ENCODE measurements at places on chromosomes 6 and 20.

GRCh38 chr6:73177221-73177944, 47.9 kb downstream of the KHDC1L start:
- no peak for DNase-seq

DNA sequence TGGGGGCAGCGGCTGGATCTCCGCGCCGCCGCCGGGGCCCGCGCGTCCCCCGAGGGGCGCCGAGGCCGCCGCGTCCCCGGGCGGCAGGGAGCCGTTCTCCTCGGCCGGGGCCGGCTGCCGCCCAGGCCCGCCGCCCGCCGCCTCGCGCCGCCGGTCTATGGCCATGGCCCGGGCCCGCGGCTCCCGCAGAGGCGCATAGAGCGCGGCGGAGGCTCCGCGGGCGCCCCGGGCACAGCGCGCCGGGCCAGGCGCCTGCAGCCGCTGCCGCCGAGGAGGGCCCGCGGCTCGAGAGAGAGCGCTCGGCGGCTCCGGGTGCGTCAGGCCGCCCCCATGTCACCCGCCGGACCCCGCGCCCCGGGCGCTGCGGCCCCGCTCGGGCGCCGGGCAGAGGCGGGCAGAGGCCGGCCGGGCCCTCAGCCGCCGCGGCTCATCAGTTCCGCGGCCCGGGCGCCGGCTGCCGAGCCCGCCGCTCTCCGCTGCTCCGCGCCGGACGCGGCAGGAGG, 404 bp downstream of the SLC22A23 start:
- DNase-seq, result no peak

DNA sequence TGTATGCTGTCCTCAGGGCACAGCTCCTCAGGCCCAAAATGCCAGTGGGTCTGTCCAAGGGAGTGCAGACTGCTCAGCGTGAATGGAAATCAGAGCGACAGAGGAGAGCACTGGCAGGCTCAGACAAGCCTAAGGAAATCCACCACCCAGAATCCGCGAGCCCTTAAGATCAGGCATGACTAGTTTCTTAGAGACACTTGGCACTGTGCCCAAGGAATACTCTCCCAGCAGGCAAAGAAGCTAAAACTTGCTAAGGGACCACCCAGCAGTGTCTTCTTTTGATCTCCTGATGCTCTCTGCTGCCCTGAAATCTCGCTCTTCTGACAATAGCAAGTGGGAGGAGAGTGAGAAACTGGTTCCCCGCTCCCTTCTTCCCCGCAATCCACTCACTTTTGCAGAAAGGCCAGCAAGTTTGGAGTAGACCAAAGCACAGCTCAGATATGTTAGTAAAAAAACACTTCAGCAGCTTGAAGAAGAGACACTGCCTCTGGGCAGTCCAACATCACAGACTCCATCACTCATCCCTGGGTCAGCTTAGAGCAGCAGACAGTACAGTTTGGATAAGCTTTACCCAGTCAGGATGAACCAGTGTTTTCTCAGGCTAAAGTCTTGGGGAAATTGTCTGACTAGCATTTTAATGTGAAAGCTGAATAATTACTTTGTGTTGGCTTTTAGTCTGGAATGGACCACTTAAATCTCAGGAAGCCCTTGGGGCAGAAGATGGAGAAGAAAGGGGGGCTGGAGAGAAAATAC, 32.4 kb downstream of the TRAF3IP2 start:
- DNase-seq, result no peak

DNA sequence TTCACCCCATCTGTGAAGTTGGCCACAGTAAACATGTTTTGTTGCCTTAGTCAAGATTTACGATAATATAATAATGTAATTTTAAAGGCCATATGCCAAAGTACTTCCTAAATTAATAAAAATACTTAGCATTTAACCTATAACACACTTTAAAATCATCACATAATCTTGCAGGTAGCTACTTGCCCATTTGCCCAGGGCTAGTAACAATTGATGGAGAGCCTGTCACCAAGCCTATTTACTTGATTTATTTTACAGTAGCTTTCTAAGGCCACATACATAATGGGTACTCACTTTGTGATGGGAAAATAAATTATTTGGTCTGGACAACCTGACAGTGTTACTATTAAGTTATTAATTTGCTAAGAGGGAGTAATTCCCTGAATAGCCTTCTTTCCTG, 14.5 kb downstream of the BTBD9 start:
- DNase-seq, result no peak

GRCh38 chr20:51969191-51969590, 166.9 kb upstream of the SALL4 start:
- DNase-seq, result no peak

DNA sequence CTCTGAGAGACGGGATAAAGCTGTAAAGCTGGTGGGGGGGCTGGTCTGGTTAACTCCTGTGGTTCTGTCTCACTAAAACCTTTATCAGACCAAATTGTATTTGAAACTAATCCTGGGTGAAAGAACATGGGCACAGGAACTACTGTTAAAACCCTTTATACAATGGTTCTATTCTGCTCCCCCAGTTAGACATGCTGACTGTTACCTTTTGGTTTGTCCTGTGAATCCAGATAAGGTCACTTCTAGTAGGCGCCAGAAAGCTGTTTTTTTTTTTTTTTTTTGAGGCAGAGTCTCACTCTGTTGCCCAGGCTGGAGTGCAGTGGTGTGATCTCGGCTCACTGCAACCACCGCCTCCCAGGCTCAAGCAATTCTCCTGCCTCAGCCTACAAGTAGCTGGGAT, 29.7 kb downstream of the GSTA4 start:
- no peak for DNase-seq

GRCh38 chr6:1326535-1327121, 14.7 kb downstream of the FOXQ1 start:
- no peak for DNase-seq

DNA sequence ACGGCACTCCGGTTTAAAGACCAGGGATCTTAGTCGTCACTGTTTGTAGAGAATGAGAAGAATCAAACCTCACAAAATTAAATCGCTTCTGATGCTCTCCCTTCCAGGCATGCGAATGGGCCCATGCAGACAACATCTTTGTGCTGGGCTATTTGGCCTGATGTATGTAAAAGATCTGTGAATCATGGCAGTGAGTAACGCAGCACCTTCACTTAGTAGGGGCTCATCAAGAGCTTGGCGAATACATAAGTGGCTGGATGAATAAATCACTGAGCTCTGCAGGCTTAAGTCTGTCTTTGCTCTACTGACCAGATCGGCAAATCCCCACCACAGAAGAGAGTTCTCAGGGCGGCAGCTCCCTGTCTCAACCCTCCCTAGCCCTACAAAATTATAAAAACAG, 44.8 kb upstream of the AFDN start:
- no peak for DNase-seq

GRCh38 chr6:53541900-53542299, 3.0 kb downstream of the GCLC start:
- no peak for DNase-seq

- no peak for DNase-seq
Measured at GRCh38 chr6:23414051-23414445, 712.0 kb upstream of the NRSN1 start.

DNA sequence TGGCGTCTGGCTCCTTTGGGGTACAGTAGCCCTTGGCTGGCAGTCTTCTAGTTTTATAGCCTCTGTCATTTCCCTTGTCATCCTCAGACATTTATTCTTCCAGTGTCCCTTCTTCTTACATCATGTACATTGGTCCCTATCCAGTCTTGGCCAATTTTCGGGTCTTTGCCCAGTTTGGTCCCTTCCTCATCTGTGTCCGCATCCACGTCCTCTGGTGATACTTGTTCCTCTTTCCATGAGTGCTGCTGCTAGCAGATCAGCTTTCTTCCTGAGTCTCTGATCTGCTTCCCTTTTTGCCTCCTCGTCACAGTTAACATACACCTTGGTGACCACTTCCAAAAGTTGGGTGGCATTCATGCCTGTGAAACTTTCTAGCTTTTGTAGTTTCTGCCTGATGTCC, 86.2 kb upstream of the GPR6 start:
- no peak for DNase-seq

GRCh38 chr6:67792996-67793395, 842.1 kb upstream of the ADGRB3 start:
- DNase-seq, result no peak

DNA sequence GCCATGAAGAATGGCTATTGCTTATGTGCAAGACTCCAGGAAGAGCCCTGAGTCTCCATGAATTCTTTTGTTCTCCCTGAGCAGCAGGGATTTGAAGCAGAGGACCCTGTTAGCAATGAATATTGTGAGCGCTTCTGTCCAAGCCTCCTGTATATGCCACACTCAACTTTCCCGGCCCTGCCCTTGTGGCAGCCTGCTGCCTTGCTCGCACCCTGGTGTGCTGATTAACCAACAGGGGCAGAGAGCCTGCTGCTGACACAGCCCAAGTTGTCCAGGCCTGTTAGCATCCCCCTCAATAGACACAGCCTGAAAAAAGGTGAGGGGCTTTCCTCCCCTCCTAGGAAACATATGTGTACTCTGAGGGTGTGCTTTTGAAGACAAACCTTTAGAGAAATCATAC, 131.4 kb downstream of the BMP2 start:
- DNase-seq, result no peak

GRCh38 chr20:10468340-10468845, 33.3 kb downstream of the SLX4IP start:
- no peak for DNase-seq

- no peak for DNase-seq
Measured at GRCh38 chr6:41040101-41040939, 1.3 kb upstream of the UNC5CL start.

GRCh38 chr6:106749609-106750008, 120.2 kb downstream of the QRSL1 start:
- peak; percentile 29 for DNase-seq

GRCh38 chr6:107716688-107717089, 107.4 kb downstream of the SCML4 start:
- DNase-seq, result no peak

DNA sequence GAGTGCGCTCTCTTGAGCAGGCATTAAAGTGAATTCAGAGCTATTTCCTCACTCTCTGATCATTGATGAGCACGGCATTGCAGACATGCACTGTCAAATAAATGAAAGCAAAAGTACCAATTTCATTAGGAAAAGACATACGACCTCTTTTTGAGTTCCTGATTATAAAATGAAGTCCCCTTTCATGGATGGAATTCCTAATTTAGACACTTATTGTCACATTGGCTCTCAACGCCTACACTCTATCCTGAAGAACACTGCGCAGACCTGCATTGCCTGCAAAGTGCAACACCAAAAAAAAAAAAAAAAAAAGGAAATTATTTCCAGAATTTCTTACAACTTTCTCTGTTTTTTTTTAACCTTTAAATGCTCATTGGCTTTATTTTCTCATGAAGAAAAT, 1.6 kb downstream of the ADGRB3 start:
- no peak for DNase-seq

- DNase-seq, result no peak
Measured at GRCh38 chr6:111068866-111069234, 18.5 kb upstream of the SLC16A10 start.

DNA sequence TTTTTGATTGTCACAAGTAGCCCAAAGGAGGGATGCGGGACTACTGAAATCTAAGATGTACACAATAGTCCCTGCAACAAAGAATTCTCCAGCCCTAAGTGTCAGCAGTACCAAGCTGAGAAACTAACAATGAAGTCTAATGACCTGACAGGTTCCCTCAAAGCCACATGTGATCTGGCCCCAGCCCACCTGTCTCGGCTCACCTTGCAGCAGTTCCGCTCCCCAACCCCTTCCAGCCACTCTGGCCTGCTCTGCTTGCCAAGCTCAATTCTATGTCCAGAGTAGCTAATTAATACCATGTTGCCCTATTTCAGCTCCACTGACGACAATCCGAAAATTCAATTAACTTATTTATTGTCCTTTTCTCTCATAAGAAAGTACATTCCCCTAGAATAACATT, 72.1 kb downstream of the ZMYND8 start:
- DNase-seq, result no peak

DNA sequence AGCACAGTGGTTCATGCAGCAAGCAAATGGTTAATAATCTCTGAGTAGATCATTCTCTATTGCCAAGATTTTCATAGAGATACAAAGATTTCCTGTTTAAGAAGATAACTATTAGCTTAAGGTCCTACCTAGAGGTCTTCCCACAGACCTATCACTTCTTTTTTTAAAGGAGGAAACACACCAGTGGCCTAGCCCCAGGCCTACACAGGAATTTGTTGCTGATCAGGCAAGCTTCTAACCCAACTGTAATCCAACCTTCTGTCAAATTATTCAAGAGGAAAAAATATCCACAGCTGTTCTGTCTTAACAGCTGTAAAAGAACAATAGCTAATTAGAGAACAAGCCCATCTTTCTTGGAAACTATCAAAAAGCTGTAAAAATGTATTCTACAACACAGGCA, 332.8 kb downstream of the BTBD9 start:
- DNase-seq, result no peak

- no peak for DNase-seq
Measured at GRCh38 chr20:2930538-2930937, 57.3 kb downstream of the PTPRA start.

- peak; percentile 9 for DNase-seq
Measured at GRCh38 chr6:5260111-5260620, 584 bp downstream of the LYRM4 start.

DNA sequence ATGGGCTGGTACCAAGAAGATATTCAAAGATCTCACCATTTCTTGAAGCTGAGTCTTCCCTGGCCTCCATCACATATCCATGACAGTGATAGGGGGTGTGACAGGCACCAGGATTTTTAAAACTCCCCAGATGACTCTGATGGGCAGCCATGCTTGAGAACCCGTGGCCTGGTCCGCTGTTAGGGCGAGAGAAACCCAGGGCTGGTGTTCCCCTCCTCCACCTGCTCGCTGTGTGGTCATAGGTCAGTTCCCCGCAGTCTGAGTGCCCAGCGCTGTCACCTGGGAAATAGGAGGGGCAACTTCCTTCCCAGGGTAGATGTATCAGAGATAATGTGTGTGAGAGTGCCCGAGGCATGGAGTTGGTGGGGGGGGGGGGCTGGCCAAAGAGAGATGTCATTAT, 50.9 kb downstream of the TMEM242 start:
- peak; percentile 27 for DNase-seq

GRCh38 chr6:31711233-31711632, 3.9 kb upstream of the LY6G6D start:
- no peak for DNase-seq

DNA sequence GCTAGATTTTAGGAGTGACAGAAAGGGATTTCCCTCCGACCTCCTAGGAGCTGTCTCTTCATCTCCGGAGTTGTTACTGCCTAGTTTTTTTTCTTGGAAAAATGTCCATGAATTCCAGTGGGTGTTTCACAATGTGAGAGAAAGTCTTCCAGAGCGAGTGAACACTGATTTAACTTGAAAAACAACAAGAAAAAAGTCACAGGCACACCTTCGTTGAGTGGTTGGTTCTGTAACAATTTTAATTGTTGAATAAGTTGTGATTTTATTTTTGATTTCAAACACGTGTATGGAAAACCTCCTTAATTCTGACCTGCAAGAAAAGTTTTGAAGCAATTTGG, 2.9 kb downstream of the TFAP2C start:
- no peak for DNase-seq

DNA sequence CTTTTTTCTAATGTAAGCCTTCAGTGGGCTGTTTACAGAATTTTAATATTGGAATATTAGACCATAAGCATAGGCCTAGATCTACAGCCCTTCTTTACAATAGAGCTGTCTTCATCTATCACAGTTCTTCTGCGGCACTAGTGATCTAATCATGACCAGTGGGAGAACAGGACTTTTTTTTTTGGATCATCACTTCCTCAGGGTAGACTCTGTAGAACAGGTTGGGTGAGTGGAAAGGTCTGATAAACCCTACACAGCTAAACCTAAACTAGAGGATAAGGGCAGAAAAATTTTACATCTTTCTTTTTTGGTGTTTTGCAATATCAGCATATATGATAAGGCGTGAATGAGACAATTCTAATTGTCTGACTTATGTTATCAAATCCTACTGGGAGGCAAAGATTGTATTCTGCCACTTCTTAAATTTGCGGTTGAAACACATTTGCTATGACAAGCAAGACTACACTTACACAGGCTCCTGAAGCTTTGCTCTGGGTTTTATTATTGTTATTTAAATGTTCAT, 52.2 kb downstream of the GOPC start:
- no peak for DNase-seq

Data from SHP77 treated with DMSO at 0.1 percent for 48 hours (cell line).